Subcutaneous adipose tissue (tissue), 4 donors: ENCODE measurements at places on chromosomes 5 and 9. TPM values are rescaled to one million over a fixed set of nuclear protein-coding genes. Genes with fewer than 3 reads are reported as not detected.

HNRNPA0 gene
- total RNA-seq: 10.6 TPM

ADAMTS6 gene
- total RNA-seq: 2.9 TPM

TXNDC8 gene
- not detected for total RNA-seq

DIMT1 gene
- 36.3 TPM for total RNA-seq

PRR7 gene
- 1.4 TPM for total RNA-seq

CTSV gene
- 1.0 TPM for total RNA-seq

ROPN1L gene
- not detected for total RNA-seq

MCC gene
- 27.1 TPM for total RNA-seq

STPG3 gene
- total RNA-seq: not detected

LECT2 gene
- not detected for total RNA-seq

PCDH1 gene
- total RNA-seq: 96.8 TPM

ECSCR gene
- total RNA-seq: 22.2 TPM

AQP3 gene
- total RNA-seq: 12.3 TPM

SHISAL2B gene
- not detected for total RNA-seq

SPINK13 gene
- not detected for total RNA-seq

PCDH12 gene
- total RNA-seq: 2.4 TPM

TNC gene
- 10.3 TPM for total RNA-seq

PRDM9 gene
- total RNA-seq: not detected

CSF2 gene
- not detected for total RNA-seq

SPATA6L gene
- 5.3 TPM for total RNA-seq

NUTM2G gene
- not detected for total RNA-seq

PCDHA6 gene
- total RNA-seq: 0.22 TPM

IL13 gene
- total RNA-seq: not detected

SOX30 gene
- total RNA-seq: not detected

WNK2 gene
- total RNA-seq: not detected

SHOC1 gene
- total RNA-seq: not detected

LAMC3 gene
- total RNA-seq: 1.3 TPM

CATSPER3 gene
- total RNA-seq: not detected

NOXA1 gene
- total RNA-seq: 2.0 TPM

SMIM32 gene
- not detected for total RNA-seq

SELENOP gene
- 1,986 TPM for total RNA-seq

PCDHB6 gene
- total RNA-seq: not detected

FKBP15 gene
- 27.7 TPM for total RNA-seq

AGXT2 gene
- total RNA-seq: not detected

PCDHA3 gene
- 0.34 TPM for total RNA-seq

CDO1 gene
- 255 TPM for total RNA-seq

TMEM252 gene
- not detected for total RNA-seq

FAM78A gene
- total RNA-seq: 8.2 TPM

OR1J2 gene
- not detected for total RNA-seq

JADE2 gene
- total RNA-seq: 87.4 TPM

PCDHB3 gene
- total RNA-seq: 3.3 TPM

PCSK1 gene
- 4.4 TPM for total RNA-seq

ACTL7A gene
- not detected for total RNA-seq

DND1 gene
- 1.2 TPM for total RNA-seq

FAM53C gene
- total RNA-seq: 18.5 TPM

RGS7BP gene
- 2.6 TPM for total RNA-seq

PWWP2A gene
- total RNA-seq: 27.5 TPM

LCN10 gene
- total RNA-seq: 1.6 TPM

DOCK2 gene
- total RNA-seq: 101 TPM
